Neural crest cell (in vitro differentiated cells): ENCODE measurements at places on chromosomes 4 and X.

- no peak for DNase-seq
These were observed 47.0 kb downstream of the BEND2 start for GRCh38 chrX:18173494-18174180.

DNA sequence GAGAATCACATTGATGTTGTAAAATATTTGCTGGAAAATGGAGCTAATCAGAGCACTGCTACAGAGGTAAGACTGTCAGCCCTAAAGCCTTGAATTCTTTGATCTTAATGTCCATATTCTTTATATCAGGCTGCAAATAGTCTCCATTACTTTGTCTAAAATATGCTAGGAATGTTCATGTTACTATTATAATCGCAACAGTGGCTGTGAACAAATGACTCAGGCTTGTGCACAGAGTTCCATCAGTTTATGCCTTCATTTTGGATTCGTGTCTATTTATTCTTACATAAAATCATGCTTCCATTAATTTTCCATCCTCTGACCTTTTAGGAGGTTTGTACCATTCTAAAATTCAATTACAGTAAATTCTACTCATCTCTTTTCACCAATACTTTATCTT lies 182.7 kb downstream of the ANK2 start:
- DNase-seq: no peak

DNA sequence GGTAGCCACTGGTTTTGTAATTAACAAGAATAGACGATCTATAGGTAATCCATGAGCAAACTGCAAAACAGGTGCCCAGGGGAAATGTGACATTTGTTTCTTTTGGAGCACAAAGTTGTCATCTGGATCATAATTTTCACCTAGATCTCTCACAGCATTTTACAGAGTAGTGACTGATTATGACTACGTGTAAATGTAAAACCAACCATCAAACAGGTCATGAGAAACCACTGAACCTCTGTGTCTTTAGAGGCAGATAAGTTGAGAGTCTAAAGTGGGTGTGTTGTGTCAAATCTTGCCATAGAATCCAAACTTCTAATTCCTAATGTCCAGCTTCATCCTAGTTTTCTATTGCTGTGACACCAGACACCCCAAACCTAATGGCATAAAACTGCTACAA lies 648.1 kb downstream of the MID1IP1 start:
- no peak for DNase-seq

DNA sequence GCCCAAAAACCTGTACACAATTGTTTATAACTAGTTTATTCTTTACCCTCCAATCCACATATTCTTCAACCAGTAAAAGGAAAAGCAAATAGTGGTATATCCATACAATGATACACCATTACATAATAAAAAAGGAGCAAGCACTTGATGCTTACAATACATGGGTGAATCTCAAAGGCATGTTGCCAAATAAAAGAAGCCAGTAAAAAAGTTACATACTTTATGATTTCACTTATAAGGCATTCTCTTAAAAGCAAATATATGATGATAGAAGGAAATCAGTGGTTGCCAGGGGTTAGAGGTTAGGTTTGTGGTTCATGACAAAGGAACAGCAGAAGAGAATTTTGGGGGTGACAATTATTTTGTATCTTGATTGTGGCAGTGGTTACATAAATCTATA lies 896.1 kb upstream of the LCORL start:
- no peak for DNase-seq

GRCh38 chr4:76546759-76547742 lies 112.0 kb downstream of the SHROOM3 start:
- no peak for DNase-seq
